ENCODE measurements at places on chromosomes 3 and 15.

- DNase-seq = no peak
Measured at GRCh38 chr3:45993421-45994027, 2.1 kb downstream of the FYCO1 start.

DNA sequence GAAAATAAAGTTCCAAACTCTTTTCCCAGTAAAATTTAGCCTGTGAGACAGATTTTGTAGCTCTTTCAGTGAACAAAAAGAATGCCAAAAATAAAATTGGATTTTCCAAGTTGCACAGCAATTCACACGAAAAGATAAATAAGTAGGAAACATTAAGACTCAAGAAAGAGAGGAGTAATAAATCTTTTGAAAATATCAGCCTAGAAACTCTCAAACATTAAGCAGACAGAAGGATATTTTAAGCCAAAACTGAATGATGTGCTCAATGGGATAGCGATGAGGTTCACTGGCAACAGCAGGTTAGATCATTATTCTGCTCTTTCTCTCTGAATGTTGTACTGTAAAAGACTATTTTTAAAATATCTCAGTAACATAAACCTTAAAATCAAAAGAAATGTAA, 115.0 kb downstream of the STAG1 start:
- no peak for DNase-seq

DNA sequence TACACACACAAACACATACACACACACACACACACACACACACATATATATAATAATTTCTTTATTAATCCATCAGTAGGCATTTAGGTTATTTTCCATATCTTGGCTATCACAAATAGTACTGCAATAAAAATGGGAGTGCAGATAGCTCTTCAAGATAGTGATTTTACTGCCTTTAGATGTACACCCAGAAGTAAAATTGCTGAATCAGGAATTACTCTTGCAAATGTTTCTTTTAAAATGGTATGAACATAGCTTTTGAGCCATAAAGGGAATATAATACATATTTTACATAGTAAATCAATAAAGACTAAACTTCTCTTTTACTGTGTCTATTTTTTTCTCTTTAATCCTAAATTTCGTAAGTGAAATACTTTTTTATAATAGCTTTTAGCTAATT, 1251.1 kb downstream of the ZPLD1 start:
- no peak for DNase-seq

DNA sequence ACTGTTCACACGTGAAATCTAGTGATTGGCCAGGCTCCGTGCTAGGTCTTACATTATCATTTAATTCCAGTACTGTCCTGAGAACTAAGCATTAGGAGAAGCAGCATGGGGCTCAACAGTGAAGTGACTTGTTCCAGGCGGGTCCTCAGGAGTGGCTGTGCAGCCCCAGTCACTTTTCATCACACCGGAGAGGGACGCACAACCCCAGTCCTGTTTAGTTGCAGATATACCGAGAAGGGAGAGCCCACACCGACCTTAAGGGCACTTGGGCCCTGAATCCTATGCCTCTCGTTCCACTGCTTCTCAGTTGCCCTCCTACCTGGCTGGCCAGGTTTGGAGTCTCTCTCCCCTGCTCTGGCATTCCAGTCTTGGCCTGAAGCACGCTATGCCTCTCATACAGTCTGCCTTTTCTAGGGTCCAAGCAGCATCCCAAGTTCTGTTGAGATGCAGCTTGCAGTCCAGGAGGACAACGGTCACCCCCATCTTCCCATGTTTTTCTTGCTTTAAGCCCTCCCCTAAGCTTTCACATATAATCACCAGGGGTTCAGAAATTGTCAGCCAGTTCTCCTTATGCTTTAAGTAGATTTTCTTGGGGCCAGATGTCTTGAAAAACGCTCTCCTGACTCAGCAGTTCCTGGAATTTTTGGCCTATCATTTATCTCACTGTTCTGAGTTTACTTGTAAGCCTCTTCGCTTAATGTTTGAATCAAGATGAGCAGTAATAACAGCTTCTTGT, 10.1 kb downstream of the FAM131A start:
- no peak for DNase-seq
